ENCODE measurements at places on chromosomes 1 and 21.

DNA sequence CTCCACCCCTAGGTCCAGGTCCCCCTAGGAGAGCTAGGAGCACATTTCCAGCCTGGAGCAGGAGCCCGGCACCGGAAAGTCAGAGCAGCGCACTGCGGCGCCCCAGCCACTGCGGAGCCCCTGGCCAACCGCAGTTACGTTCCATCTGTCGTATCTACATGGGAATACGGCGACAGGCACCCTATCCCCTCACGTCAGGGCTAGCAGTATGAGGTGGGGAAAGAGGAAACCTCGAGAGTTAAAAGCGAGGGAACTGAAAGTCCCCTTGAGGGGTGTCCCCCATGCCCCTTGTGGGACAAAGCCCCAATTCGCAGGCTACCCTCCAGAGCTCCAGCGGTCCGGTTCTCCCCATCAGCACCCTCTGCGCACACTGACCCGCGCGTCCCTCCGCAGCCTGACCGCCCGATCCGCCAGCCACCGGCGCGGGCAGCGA, 995 bp downstream of the COLGALT2 start:
- DNase-seq, result no peak

DNA sequence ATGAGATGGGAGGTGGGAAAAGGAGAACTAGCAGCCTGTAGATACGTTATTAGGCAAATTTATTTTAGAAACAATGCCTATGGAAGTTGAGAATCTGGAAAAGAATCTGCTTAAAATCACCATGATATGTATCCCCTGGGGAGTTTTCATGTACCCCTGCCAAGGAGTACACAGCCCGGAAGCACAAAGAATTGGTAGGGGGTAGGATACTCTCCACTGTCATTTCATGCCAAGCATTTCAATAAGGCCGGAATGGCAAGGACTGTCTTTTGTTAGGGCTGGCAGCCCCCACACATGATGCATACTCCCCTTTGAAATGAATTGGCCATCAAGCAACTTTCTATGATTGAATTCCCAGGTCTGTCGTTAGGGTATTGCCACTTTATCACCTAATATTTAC, 111.5 kb upstream of the APP start:
- no peak for DNase-seq

DNA sequence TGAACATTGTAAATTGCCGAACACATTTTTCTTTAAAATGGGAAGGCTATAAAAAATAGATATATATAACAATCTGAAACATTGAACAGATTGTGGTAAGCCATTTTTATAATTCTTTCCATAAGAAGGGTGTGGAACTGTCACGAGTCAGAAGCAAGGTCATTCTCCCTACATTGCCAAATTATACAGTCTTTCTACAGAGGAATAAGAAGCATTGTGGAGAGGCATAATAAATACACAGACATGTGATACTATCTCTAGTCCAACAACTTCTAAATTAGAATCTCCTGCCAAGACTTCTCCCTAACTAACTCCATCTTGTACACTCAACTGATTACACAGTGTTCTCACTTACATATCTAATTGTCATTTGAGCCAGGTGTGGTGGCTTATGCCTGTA, 227.9 kb downstream of the CENPF start:
- DNase-seq, result no peak

DNA sequence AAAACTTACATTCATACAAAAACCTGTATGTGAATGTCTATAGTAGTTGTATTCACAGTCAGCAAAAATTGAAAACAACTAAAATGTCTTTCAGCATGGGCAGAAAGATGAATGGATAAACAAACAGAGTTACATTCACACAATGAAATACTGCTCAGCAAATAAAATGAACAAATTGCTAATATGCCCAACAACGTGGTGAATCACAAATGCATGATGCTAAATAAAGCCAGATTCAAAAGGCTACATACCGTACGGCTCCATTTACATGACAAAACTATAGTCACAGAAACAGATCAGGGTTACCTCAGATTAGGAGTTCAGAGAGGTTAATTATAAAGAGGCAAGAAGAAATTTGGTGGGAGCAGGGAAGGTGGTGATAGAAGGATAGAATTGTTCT, 100.7 kb upstream of the KCTD3 start:
- no peak for DNase-seq

- no peak for DNase-seq
These were observed 12.1 kb downstream of the SON start for GRCh38 chr21:33554982-33555344.

GRCh38 chr1:19468397-19468956, 16.9 kb downstream of the CAPZB start:
- DNase-seq, result no peak

GRCh38 chr1:153393926-153394325, 3.1 kb upstream of the S100A8 start:
- DNase-seq, result no peak

Measured in AG08395 (cell line).